ENCODE measurements at places on chromosomes 1 and 21.

DNA sequence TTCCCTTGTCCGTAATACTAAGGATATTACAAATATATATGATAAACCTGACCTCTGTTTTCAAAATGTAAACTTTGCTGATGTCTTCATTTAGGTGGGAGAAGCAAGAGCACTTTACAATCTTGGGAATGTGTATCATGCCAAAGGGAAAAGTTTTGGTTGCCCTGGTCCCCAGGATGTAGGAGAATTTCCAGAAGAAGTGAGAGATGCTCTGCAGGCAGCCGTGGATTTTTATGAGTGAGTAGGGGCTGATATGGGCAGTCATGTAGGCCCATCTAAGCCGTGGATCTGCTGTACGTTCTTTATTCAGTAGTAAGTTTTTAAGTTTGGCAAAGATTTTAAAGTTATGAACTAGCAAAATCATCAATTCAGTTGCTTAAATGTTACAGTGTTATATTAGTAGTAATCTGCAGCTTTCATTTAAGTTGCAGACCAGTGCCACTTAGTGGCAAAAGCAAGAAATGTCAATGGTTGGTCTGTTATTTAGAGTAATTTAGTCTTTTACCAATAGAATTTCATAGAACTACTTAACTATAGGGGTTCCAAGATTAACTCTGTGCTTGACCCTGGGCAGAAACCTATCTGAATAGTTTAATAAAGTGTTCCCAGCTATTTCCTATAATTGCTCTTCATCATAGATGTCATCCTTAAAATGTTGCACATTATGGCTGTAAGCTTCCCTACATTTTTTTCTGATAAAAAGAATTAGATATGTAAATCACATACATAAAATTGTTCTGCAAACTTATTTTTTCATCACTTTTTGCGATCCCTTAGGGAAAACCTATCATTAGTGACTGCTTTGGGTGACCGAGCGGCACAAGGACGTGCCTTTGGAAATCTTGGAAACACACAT lies 21.3 kb downstream of the GPSM2 start:
- H3K4me3 ChIP-seq = no peak overlapping the region
- H3K27me3 ChIP-seq = no peaks in the 10 kb centered on the region
- H3K27ac ChIP-seq = no peak overlapping the region
- peaks cover 26% of the 10 kb centered on the region for H3K36me3 ChIP-seq
- DNase-seq = peak; percentile 86

GRCh38 chr1:183416850-183417771 lies 1.1 kb downstream of the NMNAT2 start:
- peaks cover 65% of the 10 kb centered on the region for H3K27me3 ChIP-seq
- no peaks in the 10 kb centered on the region for H3K36me3 ChIP-seq
- DNase-seq = peak; percentile 41
- no peak overlapping the region for H3K27ac ChIP-seq
- H3K4me1 ChIP-seq = peaks cover 21% of the 10 kb centered on the region

- no peaks in the 10 kb centered on the region for H3K4me1 ChIP-seq
- no peaks in the 10 kb centered on the region for H3K36me3 ChIP-seq
- peaks cover 3% of the 10 kb centered on the region for H3K27me3 ChIP-seq
- H3K27ac ChIP-seq = no peak overlapping the region
- no peak for DNase-seq
- H3K4me3 ChIP-seq = no peak overlapping the region
These were observed 478.8 kb downstream of the CAMTA1 start for GRCh38 chr1:7264101-7264500.

GRCh38 chr21:46597031-46597430 lies 7.9 kb downstream of the S100B start:
- DNase-seq = no peak
- no peaks in the 10 kb centered on the region for H3K27me3 ChIP-seq
- H3K27ac ChIP-seq = no peak overlapping the region
- H3K36me3 ChIP-seq = no peaks in the 10 kb centered on the region

DNA sequence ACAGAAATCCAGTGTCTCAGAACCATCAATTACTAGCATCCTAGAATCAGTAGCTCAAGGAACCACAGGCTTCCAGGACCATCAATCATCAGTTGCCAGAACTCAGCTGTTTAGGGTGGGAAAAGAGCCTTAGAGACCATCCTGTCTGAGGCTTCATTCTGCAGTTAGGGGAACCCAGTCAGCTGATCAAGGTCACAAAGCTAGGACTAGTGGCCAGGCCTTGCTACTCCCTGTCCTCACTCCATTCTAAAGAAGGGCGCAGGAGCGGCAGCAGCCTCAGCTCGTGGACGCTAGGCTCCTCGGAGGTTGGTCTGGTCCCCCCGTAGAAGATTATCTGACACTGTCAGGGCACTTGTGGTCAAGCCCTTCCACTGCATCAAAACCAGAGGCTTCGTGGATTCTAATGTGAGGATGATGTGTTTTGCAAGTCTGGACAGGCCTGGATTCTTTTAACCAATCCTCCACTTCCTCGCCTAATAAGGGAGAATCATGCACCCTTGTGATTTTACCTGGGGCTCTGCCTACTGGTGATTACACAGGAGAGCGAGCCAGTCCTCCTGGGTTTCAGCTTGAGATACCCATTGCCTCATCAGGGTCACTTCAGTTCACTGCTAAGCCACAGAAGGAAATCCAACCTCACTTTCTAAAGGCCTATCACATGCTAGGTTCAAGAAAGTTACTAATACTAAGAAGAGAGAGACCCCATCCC lies 41.7 kb upstream of the IFFO2 start:
- no peaks in the 10 kb centered on the region for H3K27me3 ChIP-seq
- H3K36me3 ChIP-seq = no peaks in the 10 kb centered on the region
- no peak for DNase-seq
- no peak overlapping the region for H3K4me3 ChIP-seq
- H3K4me1 ChIP-seq = no peaks in the 10 kb centered on the region

DNA sequence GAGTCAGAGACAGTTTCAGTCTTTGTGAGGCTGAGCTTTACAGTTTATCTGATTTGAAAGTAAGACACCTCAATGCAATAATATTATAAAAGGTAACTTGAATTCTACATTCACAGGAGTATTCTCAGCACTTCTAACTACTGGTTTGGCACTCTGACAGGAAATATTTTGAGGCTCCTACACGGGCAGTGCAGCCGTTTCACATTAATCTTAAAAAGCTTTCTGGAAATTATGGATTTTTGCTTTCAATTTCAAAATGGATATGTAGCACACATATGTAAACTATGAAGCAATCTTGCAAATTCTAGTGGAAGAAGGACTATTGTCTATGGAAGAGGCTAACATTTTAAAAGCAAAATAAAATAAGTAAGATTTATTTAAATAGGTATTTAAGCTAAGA lies 262.9 kb upstream of the SNX7 start:
- peaks cover 15% of the 10 kb centered on the region for H3K4me1 ChIP-seq
- H3K36me3 ChIP-seq = no peaks in the 10 kb centered on the region
- peak; percentile 43 for DNase-seq
- no peaks in the 10 kb centered on the region for H3K27me3 ChIP-seq

- no peaks in the 10 kb centered on the region for H3K36me3 ChIP-seq
- DNase-seq = no peak
- H3K4me3 ChIP-seq = no peak overlapping the region
- peaks cover 10% of the 10 kb centered on the region for H3K4me1 ChIP-seq
- no peaks in the 10 kb centered on the region for H3K27me3 ChIP-seq
These were observed 160.1 kb downstream of the SLC45A1 start for GRCh38 chr1:8477983-8478362.

- H3K4me1 ChIP-seq = peaks cover 3% of the 10 kb centered on the region
- no peak overlapping the region for H3K4me3 ChIP-seq
- no peak overlapping the region for H3K27ac ChIP-seq
These were observed 100.8 kb upstream of the C1orf174 start for GRCh38 chr1:4000811-4001251.

DNA sequence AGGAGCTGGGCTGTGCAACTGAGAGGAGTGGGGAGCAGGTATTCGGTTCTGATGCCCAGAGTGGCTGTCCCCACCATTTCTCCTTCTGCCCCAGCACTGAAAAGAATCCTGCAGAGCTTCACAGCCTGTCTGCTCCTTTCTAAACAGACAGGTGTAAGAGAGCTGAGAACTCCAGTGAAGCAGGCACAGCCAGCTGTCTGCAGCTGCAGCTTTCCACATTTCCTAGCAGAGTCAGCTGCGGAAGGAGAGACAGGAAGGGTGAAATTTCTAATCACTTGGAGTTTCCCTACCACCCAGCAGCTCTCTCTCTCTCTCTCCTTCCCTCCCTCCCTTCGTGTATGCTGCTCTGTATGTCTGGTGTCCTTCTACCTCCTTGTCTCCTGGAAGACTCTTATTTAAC lies 40.5 kb upstream of the GJB5 start:
- peaks cover 6% of the 10 kb centered on the region for H3K27me3 ChIP-seq
- no peak overlapping the region for H3K27ac ChIP-seq
- H3K4me1 ChIP-seq = no peaks in the 10 kb centered on the region
- DNase-seq = no peak
- H3K4me3 ChIP-seq = no peak overlapping the region

GRCh38 chr1:95991787-95992520 lies 729.6 kb upstream of the PTBP2 start:
- no peak for DNase-seq
- no peaks in the 10 kb centered on the region for H3K36me3 ChIP-seq
- H3K27ac ChIP-seq = no peak overlapping the region
- no peaks in the 10 kb centered on the region for H3K4me1 ChIP-seq

GRCh38 chr1:96660051-96660450 lies 61.5 kb upstream of the PTBP2 start:
- H3K4me1 ChIP-seq = no peaks in the 10 kb centered on the region
- H3K27me3 ChIP-seq = no peaks in the 10 kb centered on the region
- no peak overlapping the region for H3K27ac ChIP-seq

DNA sequence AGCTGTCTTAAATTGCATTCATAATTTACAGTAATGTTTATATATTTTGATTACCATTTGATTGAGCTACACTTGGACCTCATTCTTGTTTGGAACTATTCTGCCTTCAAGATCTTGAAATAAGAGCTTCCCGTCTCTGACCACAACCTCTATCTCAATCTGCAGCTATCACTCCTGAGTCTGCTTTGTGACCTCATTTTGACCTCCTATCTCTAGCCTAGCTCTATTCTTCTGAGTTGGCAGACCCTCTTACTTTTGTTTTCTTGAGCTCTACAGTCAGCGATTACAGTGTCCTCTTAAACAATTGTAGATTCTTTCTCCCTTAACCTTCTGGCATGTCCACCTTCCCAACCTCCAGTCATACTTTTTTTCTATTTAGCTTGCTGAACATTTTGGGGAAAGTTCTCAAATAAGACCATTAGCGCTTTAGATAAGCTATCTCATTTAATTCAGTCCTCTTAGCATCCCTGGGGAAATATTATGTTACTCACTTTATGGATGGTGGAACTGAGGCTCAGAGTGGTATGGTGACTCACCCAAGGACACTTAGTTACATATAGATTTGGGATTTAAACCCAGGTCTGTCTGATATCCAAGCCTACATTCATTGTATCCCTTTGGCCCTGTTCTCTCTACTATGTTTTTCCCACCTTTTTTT lies 19.1 kb downstream of the RPAP2 start:
- H3K4me1 ChIP-seq = peaks cover 11% of the 10 kb centered on the region
- no peak overlapping the region for H3K4me3 ChIP-seq
- H3K27me3 ChIP-seq = no peaks in the 10 kb centered on the region

DNA sequence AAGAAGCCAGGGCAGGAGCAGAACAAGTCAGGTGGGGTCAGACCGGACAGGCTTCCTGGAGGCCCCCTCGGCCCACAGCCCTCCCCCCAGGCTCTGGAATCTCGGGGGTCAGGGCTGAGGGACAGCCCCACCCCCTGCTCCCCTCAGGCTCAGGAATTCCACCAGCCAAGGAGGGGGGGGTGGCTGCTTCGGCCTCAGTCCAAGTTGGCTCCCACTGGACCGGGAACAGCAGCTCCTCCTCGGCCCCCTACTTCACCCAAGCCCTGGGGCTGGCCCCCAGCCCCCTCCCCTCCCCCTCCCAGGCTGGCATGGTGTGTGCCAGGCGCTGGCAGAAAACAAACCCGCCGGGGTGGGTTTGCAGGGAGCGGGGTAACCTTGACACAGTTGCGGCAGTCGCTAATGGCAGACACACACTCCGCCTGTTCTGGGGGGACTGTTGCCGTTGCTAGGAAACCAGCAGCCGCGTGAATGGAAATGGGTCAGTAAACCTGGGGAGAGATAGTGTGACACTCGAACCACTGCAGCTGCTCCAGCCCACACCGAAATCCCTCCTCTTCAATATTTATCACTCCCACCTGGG lies 32.4 kb downstream of the AHDC1 start:
- H3K27ac ChIP-seq = no peak overlapping the region
- peaks cover 3% of the 10 kb centered on the region for H3K4me1 ChIP-seq
- peaks cover 12% of the 10 kb centered on the region for H3K36me3 ChIP-seq
- no peaks in the 10 kb centered on the region for H3K27me3 ChIP-seq

DNA sequence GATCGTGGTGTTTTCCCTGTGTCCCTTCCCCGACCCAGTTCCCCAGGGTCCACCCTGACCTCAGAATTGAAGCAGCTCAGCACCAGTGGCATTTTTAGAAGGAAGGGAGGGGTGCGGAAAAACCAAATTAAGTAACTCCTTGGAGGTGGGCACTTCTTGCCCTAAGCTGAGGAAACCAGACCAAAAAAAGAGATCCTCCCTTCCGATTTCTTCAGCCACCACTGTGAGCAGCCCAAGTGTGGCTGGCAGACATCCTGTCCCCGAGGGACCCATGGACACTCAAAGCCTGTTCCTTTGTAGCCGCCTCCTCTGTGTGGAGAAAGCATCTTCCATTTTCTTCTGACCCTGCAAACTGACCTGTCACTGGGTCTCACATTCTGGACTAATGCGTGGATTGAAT lies 31.3 kb downstream of the KIRREL1 start:
- H3K27me3 ChIP-seq = no peaks in the 10 kb centered on the region

GRCh38 chr1:27292106-27292505 lies 29.9 kb upstream of the TMEM222 start:
- H3K27ac ChIP-seq = no peak overlapping the region
- no peaks in the 10 kb centered on the region for H3K4me1 ChIP-seq
- DNase-seq = no peak
- H3K4me3 ChIP-seq = no peak overlapping the region
- no peaks in the 10 kb centered on the region for H3K27me3 ChIP-seq

- H3K36me3 ChIP-seq = no peaks in the 10 kb centered on the region
- no peaks in the 10 kb centered on the region for H3K27me3 ChIP-seq
- H3K4me3 ChIP-seq = no peak overlapping the region
These were observed 47.0 kb downstream of the IGSF21 start for GRCh38 chr1:18154430-18155194.

DNA sequence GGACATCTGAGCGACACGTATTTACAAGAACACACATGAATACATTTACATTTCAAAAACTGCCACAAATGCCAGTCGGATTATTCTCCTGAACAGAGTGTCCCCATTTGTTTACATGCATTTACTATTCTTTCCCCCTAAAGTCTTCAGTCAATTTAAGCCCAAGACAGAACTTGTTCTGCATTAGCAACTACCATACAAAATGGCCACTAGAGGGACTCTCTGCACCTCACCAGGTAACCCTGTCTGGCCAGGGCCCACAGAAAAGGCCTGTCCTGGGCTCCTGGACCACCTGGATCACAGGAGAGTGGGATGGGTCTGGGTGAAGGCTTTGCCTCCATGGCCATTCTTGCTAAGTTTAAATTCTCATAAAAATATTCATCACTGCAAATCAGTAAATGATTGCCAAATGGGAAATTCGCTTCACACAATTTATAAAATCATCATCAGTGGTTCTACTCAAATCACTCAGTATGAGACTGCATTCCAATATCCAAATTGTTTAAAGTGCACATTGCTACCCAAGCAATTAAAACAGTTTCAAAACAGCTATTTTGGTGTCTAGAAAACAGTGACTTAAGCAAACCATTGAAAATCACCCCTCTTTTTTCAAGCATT lies 12.5 kb upstream of the GUCA2A start:
- H3K27me3 ChIP-seq = no peaks in the 10 kb centered on the region
- no peak overlapping the region for H3K4me3 ChIP-seq
